AG09309 (cell line): ENCODE measurements at places on chromosomes 13 and 19.

GRCh38 chr13:50419331-50419865 is 404.2 kb downstream of the KCNRG start:
- DNase-seq = no peak

DNA sequence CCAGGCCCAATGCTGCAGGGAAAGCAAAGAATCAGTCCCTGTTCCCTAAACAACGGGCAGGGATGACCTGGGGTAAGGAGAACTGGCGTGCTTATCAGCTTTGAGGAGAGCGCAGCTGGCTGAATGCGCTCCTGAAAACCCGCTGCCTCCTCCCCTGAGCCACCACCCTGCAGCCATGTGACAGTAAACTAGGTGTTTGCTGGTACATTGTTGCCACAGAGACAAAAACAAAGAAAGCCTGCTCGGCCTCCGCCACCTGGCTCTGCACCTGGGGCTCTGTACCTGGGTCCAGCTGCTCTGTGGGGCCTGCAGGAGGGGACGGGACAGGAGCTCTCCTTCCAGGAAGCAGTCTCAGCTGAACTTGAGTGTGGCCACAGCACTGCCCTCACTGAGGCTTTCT is 21.8 kb downstream of the MCF2L start:
- DNase-seq = no peak

DNA sequence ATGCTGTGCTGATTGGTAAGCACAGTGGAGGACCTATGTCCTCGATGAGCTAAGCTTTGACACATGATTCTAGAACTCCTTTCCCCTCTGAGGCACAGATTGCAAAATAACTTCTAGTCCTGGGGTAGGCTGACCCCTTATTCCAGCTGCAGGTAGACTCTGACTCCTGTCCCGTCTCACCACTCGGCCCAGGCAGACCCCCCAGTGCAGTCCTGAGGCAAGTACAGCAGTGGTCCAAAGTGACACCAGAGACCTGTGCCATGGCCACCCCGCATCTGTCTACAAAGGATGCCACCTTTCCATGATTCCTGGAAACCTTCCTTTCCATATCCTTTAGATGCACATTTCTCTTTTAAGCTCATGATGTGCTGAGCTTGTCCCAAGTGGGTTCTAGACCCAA is 482.5 kb downstream of the ZNF536 start:
- no peak for DNase-seq

GRCh38 chr19:40608957-40609356 is 7.8 kb downstream of the LTBP4 start:
- DNase-seq = no peak

- no peak for DNase-seq
Observed at GRCh38 chr19:10419646-10420443, 493 bp upstream of the PDE4A start.

DNA sequence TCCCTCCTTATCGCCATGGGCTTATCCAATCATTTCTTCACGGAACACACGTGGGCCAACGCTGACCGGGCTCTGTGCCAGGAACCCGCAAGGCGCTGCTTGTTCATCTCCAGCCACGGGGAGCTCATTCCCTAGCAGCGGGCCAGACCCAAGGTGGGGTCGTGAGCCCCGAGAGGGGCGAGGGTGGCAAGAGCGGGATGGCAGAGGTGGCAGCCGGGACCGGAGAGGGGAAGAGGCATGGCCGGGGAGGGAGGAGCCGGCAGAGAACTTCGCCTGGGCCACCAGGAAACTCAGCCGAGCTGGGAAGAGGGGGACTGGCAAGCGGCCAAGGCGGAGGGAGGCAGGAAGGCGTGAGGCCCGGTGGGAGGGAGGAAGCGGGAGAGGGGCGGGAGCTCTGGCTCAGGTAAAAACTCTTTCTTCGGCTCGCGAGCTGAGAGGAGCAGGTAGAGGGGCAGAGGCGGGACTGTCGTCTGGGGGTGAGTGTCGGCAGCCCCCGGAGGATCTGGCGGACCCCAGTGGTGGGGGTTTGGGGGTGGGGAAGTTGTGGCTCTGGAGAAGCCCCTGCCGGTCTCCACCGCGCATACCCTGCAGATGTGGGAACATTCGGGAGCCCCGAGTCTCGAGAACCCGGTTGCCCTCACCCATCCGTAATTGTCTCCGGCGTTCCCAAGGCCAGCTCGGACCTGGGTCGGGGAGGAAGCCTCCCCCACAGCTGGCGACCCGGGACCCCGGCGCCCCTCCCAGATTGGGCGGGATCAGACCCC is at the start of gene B3GNT3:
B3GNT3 (plus strand) TSS at position 408 of the 764 bp plus-strand sequence. CDS start 12,670 bp downstream, outside the sequence.
- DNase-seq = no peak

DNA sequence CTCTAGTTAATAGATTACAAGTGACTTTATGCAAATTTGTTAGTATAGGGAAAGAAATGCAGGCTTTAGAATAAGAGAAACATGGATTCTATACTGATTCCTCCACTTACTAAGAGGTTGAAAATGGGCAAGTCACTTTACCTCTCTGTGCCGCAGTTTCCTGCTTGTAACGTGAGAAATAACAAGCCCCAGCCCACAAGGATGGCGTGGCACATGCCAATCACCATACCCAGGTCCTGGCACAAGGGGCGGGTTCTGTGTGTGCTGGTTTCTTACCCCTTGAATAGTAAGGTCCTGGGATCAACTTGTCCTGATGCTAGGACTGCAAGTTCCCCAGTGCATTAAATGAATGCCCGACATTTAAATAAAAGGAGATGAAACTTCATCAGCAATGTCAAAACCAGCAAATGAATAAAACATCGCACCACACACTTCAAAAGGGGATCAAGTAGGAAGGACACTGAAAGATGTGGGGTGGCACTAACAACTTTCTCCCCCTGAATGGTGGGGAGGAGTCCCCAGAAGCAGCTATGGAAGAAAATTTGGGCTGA is 7.9 kb upstream of the SIGLEC9 start:
- DNase-seq = no peak

DNA sequence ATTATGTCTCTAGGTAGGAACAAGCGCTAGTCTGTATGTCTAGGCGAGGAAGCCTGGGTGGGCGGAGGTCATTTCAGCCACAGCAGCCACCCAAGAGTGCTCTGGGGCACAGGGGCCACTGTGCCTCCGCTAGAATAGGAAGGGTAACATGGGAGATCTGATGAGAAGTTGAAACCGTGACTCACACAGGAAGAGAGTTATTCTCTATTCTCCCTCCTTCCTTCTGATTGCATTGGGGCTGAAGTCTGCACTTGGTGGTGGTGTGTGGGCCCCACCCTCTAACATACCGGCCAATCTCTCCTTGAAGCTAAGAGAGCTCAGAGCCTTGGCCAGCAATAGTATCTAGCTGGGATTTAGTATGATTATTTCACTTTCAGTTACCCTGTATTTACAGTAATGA is 20.3 kb upstream of the GGACT start:
- no peak for DNase-seq

- DNase-seq = no peak
Observed at GRCh38 chr19:51076631-51077213, 6.0 kb downstream of the KLK14 start.

DNA sequence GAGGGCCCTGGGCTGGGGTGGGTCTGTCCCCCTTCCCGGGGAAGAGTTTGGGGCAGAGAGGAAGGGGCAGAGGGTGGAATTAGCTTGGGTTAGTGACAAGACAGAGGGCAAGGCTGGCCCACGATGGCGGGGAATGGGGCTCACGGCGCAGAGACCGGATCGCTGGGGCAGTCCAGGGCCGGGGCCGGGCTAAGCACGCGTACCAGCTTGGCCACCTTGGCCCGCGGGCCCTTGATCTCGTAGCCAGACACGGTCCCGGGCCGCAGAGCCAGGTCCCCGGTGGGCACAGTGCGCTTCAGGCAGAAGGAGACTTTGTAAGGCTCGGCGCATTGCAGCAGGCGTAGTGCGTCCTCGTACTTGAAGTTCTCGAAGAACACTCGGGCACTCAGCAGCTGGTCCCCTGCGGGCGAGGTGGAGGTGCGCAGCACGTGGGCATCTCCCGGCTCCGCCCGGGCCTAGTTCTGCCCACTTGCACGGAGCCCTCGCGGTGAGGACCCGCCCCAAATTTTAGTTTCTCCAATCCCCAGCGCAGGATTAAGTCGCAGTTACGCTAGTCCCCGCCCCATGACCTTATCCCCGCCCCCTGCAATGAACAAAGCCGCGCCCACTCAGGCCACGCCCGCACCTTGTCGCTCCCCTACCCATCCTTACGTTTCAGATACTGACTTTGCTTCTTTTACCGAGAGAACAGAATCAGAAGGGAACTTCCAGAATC is 8.6 kb upstream of the HIPK4 start:
- no peak for DNase-seq
